Ovary (tissue), 10 donors: ENCODE measurements at places on chromosomes 5 and 9. TPM values are rescaled to one million over a fixed set of nuclear protein-coding genes. Genes with fewer than 3 reads are reported as not detected.
A peak's percentile ranks its signal among the peaks of the same experiment; 100 is the strongest.

DNA sequence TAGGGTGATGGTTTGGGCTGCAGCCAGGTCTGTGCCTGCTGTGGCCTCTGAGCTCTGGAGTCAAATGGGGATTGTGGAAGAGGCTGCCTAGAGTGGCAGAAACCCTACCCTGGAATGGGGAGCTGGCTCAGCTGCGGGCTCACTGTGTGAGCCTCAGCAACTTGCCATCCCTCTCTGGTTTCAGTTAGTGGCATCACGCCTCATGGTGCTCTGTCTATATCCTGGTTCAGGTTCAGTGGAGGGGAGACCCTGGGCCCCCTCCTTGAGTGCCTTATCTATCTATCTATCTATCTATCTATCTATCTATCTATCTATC lies 132.6 kb downstream of the PHF2 start:
- no peaks in the 10 kb centered on the region for H3K27me3 ChIP-seq

- no peaks in the 10 kb centered on the region for H3K36me3 ChIP-seq
- H3K4me3 ChIP-seq = peak overlapping the region; percentile 72
- peak overlapping the region; percentile 94 for H3K27ac ChIP-seq
- peak; percentile 83 for DNase-seq
- no peaks in the 10 kb centered on the region for H3K27me3 ChIP-seq
- no peaks in the 10 kb centered on the region for H3K4me1 ChIP-seq
Observed at GRCh38 chr9:101486693-101487442, 46.8 kb upstream of the RNF20 start.

The MGAT1 gene
- 91.8 TPM for total RNA-seq

GRCh38 chr5:75524591-75524990 lies 12.9 kb downstream of the POLK start:
- H3K36me3 ChIP-seq = no peaks in the 10 kb centered on the region
- H3K4me3 ChIP-seq = no peak overlapping the region
- no peaks in the 10 kb centered on the region for H3K27me3 ChIP-seq
- H3K4me1 ChIP-seq = no peaks in the 10 kb centered on the region
- H3K27ac ChIP-seq = no peak overlapping the region
- DNase-seq = no peak

GRCh38 chr5:154544646-154545045 lies 66.6 kb upstream of the HAND1 start:
- no peak for DNase-seq
- H3K36me3 ChIP-seq = no peaks in the 10 kb centered on the region
- no peak overlapping the region for H3K4me3 ChIP-seq
- H3K27ac ChIP-seq = no peak overlapping the region
- no peaks in the 10 kb centered on the region for H3K4me1 ChIP-seq
- H3K27me3 ChIP-seq = no peaks in the 10 kb centered on the region

The LCN15 gene
- not detected for total RNA-seq

GRCh38 chr5:151675611-151676313 lies 11.0 kb downstream of the SPARC start:
- H3K4me1 ChIP-seq = peaks cover 58% of the 10 kb centered on the region
- H3K27ac ChIP-seq = peak overlapping the region; percentile 9
- no peaks in the 10 kb centered on the region for H3K27me3 ChIP-seq
- no peaks in the 10 kb centered on the region for H3K36me3 ChIP-seq
- no peak for DNase-seq

DNA sequence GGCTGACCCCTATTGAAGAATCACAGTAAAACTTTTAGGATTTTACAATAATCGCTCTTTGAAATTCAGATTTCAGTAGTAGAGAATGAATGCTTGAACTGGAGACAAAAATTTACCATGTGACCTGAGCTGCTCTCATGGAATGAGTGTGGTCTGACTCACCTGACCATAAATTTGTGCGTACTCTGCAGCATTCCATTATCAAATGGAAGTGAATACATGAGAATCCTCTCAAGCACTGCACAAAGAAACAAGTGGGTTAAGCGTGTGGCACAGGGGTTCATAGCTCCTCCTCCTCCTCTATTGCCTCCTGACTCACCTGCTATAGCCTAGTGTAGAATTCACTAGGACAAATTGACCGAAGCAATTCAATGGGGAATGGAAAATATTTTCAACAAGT lies 269.8 kb upstream of the CDH9 start:
- no peaks in the 10 kb centered on the region for H3K36me3 ChIP-seq
- no peaks in the 10 kb centered on the region for H3K4me1 ChIP-seq
- no peak overlapping the region for H3K4me3 ChIP-seq
- no peak overlapping the region for H3K27ac ChIP-seq
- DNase-seq = no peak
- no peaks in the 10 kb centered on the region for H3K27me3 ChIP-seq

DNA sequence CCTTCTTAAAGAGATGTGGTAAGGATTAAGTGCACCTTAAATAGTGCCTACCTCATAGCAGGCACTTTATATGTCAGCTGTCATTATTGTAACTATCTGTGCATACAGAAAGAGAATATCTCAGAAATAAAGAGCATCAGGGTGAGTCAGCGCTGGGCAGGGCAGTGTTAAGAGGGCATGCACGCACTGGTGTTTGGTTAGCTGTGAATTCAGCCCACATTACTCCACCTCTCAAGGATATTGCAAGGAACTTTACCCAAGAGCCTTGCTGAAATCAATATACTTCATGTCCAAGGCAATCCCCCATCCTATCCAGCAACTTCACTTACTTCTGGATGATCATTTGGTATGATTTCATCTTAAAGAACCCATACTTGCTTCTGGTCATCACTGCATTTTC lies 300.9 kb downstream of the NTRK2 start:
- no peaks in the 10 kb centered on the region for H3K36me3 ChIP-seq
- no peaks in the 10 kb centered on the region for H3K4me1 ChIP-seq
- H3K27me3 ChIP-seq = no peaks in the 10 kb centered on the region
- no peak overlapping the region for H3K27ac ChIP-seq

DNA sequence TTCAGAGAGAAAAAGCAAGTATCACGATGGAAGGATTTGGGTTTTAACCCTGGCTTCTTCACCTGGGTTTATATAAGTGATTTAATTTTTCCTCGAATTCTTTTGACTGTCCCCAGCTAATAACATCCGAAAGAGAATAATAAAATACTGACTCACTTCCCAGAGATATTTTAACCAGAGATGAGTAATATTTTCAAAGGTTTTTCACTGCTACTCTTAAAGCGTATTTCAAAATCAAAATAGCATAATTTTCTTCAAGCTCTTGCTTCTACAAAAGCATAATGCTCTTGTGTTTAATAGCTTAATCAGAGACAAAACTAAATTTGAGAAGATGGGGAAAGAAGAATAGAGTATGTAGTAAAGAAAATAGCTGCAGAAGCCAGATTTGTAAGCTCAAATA lies 215.2 kb upstream of the PTGER4 start:
- no peaks in the 10 kb centered on the region for H3K27me3 ChIP-seq
- H3K27ac ChIP-seq = no peak overlapping the region

GRCh38 chr5:6723816-6724300 lies 10.6 kb downstream of the TENT4A start:
- DNase-seq = no peak
- H3K4me1 ChIP-seq = peaks cover 28% of the 10 kb centered on the region
